ENCODE measurements at places on chromosomes 3 and 15.

GRCh38 chr15:72086010-72086697 lies 31.8 kb downstream of the MYO9A start:
- no peak for DNase-seq

DNA sequence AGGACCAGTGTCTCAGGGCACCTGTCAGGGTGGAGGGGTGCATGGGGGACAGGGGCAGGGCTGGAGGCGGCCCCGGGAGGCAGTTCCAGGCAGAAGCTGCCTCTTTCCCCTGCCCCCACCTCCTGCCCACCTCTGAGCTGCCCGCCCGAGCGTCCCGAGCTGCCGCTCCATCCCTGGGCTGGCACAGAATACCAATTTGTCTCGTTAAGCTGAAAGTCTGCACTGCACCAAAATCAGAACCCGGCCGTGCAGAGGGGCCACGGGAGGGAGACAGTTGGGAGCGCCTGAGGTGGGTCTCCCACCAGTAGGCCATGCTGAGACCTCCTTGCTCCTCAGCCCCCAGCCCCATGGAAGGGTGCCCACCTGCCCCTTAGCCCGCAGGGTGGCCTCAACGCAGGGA lies 1.3 kb upstream of the ATP2B2 start:
- no peak for DNase-seq

DNA sequence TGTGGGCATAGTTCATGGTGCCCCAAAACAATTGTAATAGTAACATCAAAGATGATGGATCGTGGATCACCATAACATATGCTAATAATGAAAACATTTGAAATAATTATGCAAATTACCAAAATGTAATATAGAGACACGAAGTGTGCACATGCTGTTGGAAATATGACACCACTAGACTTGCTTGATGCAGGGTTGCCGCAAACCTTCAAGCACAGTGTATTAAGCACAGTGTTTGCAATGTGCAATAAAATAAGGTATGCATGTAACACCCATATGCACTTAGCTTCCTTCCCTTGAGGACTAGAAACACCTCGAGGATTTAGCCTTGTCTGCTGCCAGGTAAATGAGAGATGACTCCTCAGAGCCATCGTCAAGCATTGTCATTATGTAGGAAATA lies 10.9 kb upstream of the GJD2 start:
- no peak for DNase-seq

DNA sequence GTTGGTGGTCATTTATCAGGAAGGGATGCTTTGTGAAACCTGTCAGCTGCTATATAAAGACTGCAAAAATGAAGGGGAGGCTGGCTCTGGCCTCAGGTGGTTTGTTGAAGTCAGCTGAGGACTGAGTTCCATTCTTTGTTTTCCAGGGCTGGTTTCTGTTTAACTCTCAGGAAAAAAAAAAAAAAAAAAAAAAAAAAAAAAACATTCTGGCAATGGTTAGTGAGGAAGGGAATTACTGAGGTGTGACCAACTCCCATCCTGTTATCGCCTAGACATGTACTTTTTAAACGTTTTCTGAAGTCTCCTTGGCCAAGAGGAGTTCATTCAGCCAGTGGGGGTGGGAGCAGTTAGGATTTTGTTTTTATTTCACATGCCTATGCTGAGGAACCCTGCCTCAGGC lies 316.3 kb downstream of the OXSM start:
- DNase-seq = no peak

DNA sequence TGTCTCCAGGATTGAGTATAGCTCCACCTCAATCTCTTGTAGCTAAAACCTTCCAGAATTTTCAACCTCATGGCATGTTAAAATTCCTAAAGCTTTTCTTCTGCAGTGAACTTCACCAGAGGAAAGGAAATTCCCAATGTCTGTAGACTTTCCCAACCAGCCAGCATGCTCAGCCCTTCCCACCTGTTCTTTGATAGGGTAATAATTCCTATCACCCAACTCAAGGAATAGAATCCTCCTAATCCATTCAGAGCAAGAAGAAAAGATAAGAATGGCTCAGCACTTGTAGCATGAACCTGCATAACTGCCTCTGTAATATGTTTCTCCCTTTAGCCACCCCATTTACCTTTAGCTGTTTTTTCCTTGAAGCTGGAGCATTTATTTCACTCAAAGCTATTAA lies 301.8 kb upstream of the GADL1 start:
- DNase-seq = no peak

DNA sequence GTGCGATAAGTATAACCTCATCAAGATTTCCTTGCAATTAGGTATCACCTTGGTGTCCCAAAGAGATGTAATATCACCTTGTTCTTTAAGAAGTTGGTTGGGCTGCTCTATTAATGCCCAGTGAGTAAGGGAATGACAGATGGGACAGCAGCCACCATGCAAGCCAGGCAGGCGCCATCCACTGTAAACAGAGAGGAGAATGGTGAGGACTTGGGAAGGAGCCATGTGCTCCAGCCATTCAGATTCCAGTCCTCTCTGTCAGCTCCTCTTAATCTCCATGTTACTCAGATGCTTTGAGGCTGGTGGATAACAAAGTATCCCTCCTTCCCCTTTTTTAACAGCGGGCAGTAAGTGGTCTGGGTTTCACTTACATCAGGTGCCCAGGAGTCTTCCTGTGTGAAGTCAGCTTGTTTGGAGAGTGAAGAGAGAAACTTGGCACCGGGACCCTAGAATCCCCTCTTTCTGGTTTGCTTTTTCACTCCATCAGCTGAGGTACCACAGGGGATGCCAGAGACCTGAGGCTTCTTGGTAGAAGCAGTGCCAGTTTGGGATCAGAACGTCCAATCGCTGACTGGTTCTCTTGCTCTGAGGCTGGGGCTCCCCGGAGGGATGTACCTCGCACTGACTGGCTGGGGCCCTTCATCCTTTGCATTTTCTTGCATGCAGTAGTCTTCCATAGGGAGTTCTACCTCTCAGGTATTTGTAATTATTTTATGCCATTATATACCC lies 29.5 kb downstream of the SLCO3A1 start:
- DNase-seq = no peak

DNA sequence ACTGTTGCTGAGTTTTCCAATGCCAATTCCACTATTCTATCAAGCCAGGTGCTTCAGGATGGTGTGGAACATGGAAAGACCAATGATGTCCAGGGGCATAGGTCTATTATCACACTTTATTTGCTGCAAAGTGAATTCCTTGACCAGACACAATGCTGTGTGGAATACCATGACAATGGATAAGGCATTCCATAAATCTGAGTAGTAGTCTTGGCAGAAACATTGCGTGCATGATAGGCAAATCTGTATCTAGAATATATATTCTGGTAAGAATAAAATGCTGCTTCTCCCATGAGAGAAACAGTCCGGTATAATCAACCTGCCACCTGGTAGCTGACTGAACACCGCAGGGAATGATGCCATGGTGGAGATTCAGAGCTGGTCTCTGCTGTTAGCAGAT lies 70.0 kb upstream of the ALDH1A3 start:
- no peak for DNase-seq

- DNase-seq = no peak
Observed at GRCh38 chr3:42735019-42735418, 32.4 kb upstream of the HHATL start.

DNA sequence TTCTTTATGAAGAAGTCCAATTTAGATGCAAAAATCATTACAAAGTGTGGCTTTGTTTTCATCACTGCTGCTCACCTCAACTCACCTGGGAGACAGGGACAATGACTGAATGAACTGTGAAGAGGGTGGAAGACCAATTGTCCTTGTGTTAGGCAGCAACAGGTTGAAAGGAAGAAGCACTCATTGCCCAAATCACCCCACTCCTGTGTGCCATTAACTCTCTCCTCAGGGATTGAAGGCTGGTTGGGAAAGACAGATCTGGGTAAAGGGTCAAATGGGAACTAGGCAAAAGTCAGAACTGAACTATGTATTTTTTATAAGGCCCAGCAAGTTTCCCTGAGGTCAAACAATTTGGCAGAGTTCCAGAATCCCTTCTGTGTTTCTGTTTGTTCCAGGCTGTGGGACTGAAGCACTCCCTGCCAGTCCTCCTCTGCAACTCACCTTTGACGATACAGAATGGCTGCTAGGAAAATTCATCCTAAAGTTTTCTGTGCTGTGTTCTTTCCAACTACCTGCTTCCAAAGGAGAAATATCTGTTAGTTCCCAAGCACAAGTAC lies 68.6 kb upstream of the CCDC39 start:
- DNase-seq = no peak

DNA sequence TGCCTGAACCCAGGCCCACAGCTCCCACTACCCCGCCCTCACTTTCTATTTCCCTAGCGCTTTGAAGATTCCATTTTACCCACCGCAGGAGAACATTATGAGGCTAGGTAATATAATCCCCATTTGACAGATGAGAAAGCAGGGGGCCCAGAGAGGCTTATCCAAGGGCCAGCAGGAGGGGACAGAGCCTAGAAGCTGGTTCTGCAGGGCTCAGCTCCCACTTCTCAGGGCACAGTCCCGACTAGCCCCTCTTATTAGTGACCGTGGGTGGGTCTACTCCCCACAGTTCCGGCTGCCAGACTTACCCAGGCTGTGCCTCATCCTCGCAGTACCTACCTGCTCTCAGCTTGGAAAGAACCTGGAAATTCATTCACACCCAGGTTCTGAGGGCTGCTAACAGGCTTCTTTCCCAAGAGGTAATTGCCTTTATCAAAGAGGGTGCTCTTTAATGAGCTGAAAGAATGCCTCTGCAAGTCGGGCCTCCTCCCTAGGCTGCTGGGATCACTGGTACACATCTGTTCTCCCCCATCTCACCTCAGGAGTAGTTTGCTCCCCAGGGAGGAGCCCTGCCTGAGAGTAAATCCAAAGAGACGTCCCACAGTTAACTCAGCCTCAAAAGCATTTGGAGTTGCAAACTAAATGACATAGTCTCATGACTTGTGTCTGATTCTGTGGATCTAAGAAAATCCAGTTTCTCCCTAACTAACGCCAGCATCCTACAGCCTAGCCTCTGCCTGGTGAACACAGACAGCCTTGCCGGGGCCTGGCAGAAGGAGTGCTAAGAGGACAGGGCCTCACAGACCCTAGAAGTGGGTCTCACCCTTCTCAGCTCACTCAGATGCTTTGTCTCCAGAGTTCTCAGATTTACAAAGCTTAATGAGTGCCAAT lies 125.0 kb downstream of the CHSY1 start:
- no peak for DNase-seq

DNA sequence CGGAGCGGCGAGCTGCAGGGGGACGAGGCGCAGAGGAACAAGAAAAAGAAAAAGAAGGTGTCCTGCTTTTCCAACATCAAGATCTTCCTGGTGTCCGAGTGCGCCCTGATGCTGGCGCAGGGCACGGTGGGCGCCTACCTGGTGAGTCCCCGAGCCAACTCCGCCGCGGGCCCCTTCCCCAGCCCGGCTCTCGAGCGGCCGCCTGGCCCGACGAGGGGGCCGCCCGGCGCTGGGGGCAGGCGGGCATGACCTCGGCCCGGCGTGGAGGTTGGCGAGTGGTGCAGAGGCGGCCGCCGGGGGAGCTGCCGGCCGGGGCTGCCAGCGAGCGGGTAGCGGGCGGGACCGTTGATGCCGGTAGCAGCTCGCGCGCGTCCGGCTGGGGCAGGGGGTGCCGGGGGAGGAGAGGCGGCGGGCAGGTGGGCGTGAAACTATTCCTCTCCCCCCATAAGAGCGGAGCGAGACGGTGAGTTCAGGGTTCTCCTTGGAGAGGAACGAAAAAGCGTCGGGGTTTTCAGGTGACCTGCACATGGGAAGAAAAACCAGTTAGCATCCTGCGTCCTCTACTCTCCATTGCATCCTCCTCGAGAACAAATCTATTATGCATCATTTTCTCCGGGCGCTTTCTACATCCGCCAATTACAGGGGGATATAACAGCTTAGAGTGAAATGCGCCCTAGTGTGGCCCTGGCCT lies 585 bp downstream of the SLCO3A1 start:
- DNase-seq = no peak

- no peak for DNase-seq
Observed at GRCh38 chr3:16770021-16770420, 114.7 kb upstream of the PLCL2 start.

DNA sequence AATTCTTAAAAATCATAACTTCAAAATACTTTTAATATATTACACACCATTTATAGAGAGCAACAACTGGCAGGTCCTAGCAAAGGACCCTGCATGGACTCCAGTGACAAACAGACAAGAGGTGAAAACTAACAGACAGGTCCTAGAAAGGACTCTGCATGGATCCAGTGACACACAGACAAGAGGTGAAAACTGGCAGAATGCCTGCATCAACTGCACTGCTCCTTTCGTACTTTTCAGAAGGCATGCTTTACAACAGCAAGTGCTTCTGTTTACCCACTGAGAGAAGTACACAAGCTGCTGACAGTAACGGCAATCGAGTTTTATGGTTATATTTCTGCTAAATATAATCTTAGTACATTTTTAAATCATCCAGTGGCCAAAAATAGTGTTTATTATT lies 24.3 kb upstream of the GP5 start:
- DNase-seq = no peak

DNA sequence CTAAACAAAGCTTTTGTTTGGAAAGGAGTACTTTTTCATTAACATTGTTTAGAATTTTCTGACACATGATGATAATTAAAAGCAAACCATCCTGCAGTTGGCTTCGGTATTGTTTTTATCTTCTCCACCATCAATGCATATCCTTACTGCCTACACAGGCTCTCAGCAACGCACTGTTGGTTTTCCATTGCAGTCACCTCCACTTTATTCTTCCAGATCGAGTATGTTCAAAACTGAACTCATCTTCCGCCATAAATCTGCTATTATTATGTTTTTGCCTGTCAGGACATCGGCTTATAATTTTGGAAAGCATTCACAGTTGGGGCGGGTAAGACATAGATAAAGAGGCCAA lies 589 bp upstream of the SENP5 start:
- no peak for DNase-seq

GRCh38 chr15:87623832-87624231 lies 632.7 kb downstream of the NTRK3 start:
- no peak for DNase-seq

DNA sequence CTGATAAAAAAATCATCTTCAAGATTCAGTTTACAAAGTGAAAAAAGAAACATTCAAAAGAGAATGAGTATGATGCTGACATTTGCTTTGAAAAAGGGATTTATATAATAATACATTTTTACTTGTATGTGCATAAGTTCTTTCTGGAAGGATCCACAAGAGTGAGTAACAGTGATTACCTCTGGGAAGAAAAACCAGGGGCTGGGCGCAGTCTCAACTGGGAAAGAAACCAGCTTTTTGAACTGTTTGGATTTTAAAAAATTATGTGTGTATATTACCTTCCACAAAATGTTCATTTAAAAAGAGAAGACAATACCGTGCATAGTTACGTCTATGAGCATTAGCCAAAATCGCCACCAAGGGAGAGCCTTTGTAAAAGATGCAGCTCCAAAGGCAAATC lies 1.3 kb downstream of the CLEC3B start:
- DNase-seq = no peak

GRCh38 chr3:55402886-55403609 lies 84.1 kb downstream of the WNT5A start:
- no peak for DNase-seq

- peak; percentile 84 for DNase-seq
Observed at GRCh38 chr3:42547401-42547945, 34.3 kb downstream of the SEC22C start.

GRCh38 chr3:54986294-54986693 lies 58.4 kb upstream of the LRTM1 start:
- no peak for DNase-seq

GRCh38 chr3:124407260-124407659 lies 323.0 kb upstream of the UMPS start:
- no peak for DNase-seq

All from breast epithelium (tissue), 4 donors.